ENCODE measurements at places on chromosomes 5 and 9. TPM values are rescaled to one million over a fixed set of nuclear protein-coding genes. Genes with fewer than 3 reads are reported as not detected.

- DNase-seq = no peak
Observed at GRCh38 chr9:111068771-111069170, 30.5 kb upstream of the LPAR1 start.

DNA sequence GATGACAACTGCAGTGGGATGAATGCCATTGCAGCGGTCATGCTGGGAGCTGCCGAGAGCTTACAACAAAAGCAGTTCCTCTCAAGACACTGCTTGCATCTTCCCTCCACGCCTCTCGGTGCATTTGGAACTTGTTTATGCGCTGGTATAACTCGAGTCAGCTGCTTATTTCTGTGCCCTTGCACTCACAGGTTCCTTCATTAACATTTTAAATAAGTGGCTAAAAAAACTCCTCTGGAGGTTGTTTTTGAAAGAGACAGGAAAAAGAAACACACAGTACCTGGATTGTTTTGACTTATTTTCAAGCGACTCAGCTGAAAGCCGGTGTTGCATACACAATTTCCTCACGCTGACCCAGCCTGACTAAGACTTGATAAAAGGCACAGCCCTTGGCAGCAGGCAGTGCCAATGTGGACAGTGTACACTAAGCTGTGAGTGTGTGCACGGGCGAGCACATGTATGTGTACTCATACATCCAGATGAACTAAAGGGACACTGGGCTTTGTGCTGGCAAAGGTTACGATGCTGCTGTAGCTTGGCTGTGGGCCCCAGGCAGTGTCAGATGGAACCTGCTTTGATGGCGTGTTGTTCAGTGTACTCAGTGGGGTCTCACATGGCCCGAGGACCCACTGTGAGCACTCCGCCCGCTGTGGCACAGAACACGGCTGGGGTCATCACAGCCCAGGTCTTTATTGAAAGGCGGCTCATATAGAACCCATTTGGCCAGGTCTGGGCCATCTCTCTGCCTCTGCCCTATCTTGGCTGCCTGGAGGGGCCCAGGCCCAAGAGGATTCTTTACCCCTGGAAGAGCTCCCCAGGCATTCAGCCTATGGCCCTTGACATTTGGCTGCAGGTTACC lies 92.3 kb downstream of the ANKRD33B start:
- DNase-seq = no peak

DNA sequence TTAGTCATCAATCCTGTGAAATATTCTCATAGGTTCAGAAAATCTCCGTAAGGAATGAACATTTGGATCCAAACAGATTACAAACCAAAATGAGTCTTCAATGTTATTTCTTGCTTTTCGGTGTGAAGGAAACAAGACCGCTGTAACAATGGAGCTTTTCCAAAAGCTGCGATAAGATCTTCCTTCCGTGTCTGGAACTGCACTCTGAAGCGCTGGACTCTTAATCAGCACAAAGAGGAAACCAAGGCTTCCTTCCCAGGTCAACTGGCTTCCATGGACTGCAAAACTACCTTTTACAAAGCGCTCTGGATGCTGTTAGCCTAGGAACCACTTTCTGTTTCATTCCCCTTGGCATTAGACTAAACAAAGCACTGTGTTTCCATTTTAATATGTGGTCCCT lies 137.9 kb upstream of the BASP1 start:
- no peak for DNase-seq

DNA sequence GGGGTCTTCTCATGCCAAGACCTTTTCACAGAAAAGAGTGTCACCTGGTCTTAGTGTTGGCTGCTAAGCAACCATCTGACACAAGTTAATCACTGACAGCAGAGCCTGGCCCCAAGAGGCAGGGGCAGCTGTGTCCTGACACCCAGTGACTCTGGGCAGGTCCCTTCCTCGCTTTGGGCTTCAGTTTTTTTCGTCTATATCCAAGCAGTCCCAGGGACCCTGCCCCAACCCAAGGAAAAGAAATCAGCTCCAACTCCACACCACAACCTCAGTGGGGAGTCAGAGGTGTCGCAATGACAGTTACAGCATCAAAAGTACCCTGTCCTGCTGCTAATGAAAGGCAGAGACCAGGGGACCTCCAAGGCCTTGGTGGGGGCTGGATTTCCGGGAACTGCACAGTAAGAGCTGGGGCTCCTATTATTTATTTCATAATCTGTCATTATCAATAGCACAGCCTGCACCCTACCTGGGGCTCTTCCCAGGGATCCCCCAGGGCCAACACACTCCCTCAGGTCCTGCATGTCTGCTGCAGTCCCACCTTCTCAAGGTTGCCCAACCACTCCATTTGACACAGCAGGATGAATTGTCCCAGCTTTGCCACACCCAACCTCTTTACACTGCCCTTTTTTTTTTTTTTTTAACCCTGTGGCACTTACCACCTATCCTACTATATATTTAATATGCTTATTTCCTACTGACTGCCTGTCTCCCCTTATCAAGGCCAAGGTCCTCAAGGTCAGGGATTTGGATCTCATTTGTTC lies 9.4 kb downstream of the ANKS6 start:
- DNase-seq = peak; percentile 57

- DNase-seq = no peak
Observed at GRCh38 chr5:107484281-107484680, 186.5 kb downstream of the EFNA5 start.

GRCh38 chr5:141849415-141850243 lies 28.6 kb downstream of the PCDH1 start:
- DNase-seq = no peak

DNA sequence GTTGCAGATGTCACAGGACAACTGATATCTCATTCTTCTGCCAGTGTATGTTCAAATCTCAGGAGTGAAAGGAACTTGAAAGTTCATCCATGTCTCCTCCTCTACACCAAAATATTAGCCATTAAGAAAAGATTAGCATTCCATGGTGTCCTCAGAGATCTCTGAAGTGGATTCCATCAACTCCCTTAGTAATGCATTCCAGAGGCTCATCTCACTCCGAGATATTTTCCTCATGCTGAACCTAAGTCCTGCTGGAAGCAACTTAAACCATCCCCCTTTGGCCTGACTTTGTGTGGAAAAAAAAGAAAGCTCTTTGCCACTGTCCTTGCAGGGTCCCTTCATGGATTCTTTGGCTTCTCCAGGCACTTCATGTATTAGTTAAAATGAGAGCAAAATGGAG lies 155.7 kb upstream of the ZNF462 start:
- DNase-seq = no peak

DNA sequence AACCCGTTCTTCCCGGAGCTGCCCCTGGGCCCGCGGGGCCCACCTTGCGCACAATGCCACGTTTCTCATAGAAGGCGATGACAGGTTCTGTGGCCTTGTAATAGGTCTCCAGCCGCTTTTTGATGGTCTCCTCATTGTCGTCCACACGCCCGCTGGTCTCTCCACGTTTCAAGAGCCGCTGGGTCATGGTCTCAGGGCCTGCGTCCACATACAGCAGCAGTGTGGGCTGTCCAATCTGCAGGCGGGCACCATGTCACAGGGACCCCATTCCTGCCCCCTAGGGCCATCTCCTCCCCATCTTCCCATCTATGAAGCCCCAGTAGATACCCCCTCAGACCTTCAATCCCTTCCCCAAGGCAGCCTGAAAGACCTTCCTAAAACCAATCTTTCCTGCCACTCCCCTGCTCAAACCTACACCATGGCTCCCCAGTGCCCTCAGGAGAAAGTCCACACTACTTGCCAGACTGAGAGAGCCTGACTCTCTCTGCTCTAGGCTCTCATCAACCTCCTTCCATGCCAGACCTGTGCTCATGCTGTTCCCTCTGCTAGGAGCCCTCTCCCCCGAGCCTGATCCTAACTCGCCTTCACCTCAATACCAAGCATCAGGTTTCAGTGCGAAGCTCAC lies 9.1 kb downstream of the AK1 start:
- no peak for DNase-seq

- no peak for DNase-seq
Observed at GRCh38 chr5:118558871-118559270, 429.5 kb downstream of the DTWD2 start.

- DNase-seq = no peak
Observed at GRCh38 chr5:23419115-23419514, 88.3 kb upstream of the PRDM9 start.

GRCh38 chr9:26261503-26262330 lies 583.5 kb upstream of the TUSC1 start:
- DNase-seq = no peak

GRCh38 chr5:135965504-135965903 lies 10.7 kb upstream of the LECT2 start:
- no peak for DNase-seq

GRCh38 chr5:34053133-34053532 lies 10.1 kb upstream of the C1QTNF3 start:
- no peak for DNase-seq

- no peak for DNase-seq
Observed at GRCh38 chr5:100889165-100889743, 13.8 kb downstream of the ST8SIA4 start.

DNA sequence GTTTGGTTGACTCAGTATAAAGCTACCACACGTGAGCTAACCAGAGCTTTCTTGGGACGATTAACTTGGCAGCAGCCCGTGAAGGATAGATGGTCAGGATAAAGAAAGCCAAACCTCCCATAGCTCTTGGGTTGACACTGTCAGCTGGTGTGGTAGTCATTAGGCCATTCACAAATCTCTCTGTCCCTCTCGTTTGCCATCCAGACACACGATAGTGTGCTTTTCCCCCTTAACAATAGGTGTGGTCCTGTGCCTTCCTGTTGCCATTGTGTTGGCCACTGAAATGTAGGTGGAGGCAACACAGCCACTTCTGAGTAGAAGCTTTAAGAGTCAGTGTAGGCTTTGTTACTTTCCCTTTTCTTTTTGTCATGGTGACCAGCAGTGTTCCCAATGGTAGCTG lies 11.7 kb downstream of the OR13J1 start:
- peak; percentile 53 for DNase-seq

DNA sequence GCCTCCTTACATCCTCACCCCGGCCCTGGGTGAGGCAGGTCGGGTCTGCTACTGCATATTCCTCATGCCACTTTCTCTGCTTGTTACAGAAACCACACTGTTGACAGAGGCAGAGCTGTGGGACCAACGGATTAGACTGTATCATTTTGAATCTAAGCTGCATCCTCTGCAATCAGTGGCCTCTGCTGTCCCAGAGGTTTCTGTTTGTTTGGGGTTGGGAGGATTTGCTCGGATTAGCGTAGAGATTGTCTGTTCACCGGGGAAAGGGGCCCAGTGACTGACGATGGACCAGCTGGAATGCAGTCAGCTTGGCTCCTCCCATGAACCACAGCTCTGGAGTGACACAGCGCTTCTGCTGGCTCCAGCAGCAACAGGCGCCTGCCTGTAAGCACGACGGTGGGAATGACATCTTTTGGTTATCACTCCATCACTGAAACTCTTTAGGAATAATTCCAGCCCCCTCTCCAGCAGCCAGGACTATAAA lies 37.3 kb upstream of the ADRA1B start:
- DNase-seq = no peak

GRCh38 chr5:151248651-151249050 lies 4.3 kb upstream of the GM2A start:
- no peak for DNase-seq

DNA sequence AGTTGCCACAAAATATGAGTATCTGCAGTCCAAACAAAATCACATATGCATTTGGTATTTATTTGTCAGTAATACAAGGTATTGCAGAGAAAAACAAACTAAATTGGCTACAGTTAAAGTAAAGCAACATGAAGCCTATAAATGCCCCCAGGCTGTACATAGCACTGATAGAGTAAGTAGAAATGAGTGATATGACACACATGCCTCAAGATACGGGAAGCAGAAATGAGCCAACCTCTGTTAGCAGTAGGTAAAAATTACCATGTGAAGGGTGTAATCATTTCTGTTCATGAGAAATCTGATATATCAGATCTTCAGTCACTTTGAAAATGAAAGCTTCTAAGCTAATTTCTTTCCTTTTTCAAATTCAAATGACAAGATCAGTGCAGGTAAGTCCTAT lies 131.1 kb downstream of the CHSY3 start:
- no peak for DNase-seq

- no peak for DNase-seq
Observed at GRCh38 chr5:93675460-93676450, 65.6 kb downstream of the POU5F2 start.

DNA sequence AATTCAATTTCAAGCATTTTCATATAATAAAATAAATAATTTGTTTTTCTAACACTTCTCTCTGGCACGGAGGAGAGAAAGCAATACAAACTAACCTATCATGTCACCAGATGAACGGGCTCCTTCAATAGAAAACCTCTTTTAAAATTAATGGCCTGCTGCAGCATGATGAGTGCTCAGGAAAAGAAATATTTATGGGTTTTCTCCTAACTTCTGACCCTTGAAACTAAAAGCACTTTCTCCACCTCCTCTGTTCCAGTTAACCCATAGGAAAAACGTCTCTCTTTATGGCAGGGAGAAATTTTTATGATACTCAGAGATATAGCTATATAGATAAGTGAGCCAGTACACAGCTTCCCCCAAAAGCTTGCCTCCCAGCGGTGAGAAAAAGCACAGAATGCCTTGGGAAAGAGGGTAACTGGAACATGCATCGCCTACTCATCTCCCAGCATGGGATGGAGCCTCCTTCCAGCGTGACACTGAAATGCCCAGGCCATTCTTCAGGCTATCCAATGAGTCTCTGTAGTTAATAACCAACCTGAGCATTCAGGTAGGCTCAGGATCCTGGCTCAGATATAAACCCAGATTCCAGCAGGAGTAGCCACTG lies 963.0 kb upstream of the DMAC1 start:
- DNase-seq = no peak

- DNase-seq = no peak
Observed at GRCh38 chr9:137965177-137965795, 87.7 kb downstream of the CACNA1B start.

DNA sequence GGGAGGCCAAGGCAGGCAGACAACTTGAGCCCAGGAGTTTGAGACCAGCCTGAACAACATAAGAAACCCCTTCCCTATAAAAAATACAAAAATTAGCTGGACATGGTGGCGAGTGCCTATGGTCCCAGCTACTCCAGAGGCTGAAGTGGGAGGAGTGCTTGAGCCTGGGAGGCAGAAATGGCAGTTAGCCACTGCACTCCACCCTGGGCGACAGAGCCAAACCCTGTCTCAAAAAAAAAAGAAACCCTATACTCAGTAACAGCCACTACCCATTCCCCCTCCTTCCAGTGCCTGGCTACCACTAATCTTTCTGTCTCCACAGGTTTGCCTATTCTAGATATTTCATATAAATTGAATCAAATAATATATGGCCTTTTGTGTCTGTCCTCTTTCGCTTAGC lies 14.3 kb upstream of the SIL1 start:
- DNase-seq = no peak

DNA sequence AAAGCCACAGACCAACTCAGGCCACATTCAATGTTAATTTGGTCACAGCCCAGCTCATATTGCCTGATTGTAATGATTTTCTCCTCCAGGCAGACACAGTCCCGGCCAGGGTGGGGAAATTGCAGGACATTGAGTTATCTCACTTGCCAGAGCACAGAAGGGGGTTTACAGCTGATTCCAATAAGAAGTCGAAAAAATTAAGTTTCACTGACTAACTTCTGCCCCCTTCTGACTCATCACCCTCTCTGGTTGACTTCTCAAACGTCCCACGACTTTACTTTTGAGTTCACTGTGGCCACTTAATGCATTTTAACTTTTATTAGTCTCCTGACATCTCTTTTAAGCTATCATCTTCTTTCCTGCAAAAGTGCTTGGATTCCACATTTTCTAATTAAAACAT lies 321.4 kb upstream of the WWC1 start:
- DNase-seq = no peak

The PNPLA7 gene
- 3.8 TPM for total RNA-seq

The SLC44A1 gene
- 27.3 TPM for total RNA-seq

The ALDH1A1 gene
- total RNA-seq = 81.3 TPM

The GPRIN1 gene
- total RNA-seq = 0.91 TPM

The CDKN2A gene
- 6.0 TPM for total RNA-seq

The GPR150 gene
- total RNA-seq = 1.1 TPM

The ACTBL2 gene
- not detected for total RNA-seq

The PRPF4 gene
- 18.1 TPM for total RNA-seq
